ENCODE measurements at places on chromosomes 13 and 19.

- no peak for DNase-seq
Observed at GRCh38 chr19:7870571-7871436, 3.4 kb downstream of the PRR36 start.

- DNase-seq, result peak; percentile 43
Observed at GRCh38 chr19:47230054-47230920, 712 bp downstream of the BBC3 start.

- no peak for DNase-seq
Observed at GRCh38 chr19:49042177-49042576, 1.5 kb upstream of the CGB5 start.

DNA sequence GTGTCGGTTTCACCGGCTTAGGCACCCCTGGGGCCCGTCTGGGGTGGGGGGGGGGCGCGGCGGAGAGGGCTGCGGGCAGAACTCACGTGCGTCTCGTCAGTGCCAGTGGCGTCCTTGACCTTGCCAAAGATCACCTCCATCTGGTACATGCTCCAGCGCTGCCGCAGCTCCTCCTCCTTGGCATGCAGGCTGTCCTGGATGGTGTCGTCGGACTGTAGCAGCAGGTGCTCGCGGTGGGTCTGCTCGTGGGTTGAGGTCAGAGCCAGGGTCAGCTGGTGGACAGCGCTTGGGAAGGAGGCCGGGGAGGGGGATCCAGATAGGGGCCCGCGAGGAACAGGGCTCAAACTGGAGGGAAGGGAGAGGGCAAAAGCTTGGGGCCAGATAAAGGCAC, 4.7 kb upstream of the RGL3 start:
- DNase-seq, result no peak

DNA sequence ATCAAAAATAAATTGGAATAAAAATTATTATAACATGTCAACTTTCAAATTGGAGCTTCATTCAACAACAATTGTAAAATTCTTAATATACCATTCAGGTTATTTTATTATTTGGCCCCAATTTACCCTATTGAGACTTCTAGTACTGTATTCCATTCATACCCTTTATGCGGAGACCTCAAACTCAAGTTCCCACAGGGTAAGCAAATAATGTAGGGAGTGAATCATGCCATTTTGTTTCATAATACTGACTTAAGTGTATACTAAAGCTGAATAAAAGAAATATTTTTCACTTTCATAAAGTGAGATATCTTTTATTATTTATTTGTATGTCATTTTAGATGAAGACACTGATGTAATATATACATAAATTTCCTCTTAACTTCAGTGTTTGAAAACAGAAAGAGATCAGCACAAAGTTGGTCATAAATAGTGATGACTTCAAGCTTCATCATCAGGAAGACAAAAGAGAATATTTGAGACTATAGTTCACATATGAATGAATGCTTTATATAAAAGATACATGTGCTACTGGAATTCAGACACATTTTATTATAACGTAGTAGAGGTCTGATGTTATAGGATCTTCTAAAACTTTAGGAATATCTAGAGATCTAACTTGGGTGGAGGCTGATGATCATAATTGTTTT, 894.4 kb upstream of the PCDH9 start:
- no peak for DNase-seq

GRCh38 chr13:94342436-94343242, 136.8 kb downstream of the DCT start:
- no peak for DNase-seq

- no peak for DNase-seq
Observed at GRCh38 chr13:47481536-47481935, 519.5 kb downstream of the SUCLA2 start.

DNA sequence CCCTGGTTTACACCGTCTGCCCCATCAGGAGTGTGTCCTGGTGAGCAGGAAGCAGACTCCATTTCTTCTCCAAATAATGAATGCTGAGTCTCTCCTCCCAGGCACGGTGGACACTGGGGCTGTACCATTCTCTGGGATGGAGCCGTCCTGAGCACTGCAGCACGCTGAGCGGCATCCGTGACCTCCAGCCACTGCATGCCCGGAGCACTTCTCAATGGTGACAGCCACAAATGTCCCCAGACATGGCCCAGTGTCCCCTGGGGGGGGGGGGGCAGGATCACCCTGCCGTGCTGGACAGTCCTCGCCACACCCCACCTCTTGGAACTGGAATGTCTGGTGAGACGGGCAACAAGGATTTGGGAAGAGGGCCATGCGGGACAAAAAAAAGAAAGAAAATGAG, 37.4 kb downstream of the GNG7 start:
- DNase-seq, result no peak

DNA sequence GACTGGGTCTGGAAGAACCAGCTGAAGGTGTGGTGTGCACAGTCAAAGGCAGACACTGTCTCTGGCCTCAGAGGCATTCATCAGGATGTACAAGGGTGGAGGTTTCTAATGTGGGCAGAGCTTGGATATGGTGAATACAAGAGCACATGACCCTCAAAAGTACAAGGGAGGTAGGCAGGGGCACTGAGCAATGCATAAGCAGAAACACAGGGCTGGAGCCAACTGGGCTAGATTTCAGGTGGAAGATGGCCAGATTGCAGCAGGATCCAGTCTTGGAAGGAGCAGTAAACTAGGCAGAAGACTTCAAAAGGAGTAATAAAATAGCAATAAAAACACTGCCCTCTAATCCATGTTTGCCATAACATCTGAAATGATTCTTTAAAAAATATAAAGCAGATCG, 417.1 kb downstream of the OLFM4 start:
- no peak for DNase-seq

- DNase-seq, result no peak
Observed at GRCh38 chr13:20344836-20345490, 112.8 kb upstream of the GJB6 start.

- no peak for DNase-seq
Observed at GRCh38 chr13:39341251-39341650, 261.7 kb downstream of the LHFPL6 start.

GRCh38 chr13:79803989-79804388, 323.0 kb downstream of the NDFIP2 start:
- DNase-seq, result no peak

DNA sequence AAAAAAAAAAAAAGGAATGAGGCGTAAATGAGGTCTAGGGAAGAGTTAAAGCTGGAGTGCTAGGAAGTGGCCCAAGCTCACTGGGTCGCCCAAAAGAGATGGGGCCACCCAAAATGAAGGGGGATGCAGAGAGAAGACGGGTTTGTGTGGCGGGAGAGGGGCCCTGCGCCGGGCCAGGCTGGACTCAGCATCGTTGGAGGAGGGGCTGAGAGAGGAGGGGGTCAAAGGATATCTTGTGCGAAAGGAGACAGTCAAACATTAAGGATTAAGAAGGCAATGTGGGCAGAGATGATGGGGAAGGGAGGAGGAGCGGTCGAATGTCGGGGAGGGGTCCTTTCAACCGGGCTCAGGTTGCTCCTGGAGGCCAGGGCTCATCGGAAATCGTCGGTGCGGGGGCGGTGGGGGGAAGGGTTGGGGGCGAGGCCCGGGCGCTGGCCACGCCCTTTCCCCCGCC, 825 bp upstream of the CARM1 start:
- DNase-seq, result no peak

- no peak for DNase-seq
Observed at GRCh38 chr13:28964803-28965202, 144.7 kb downstream of the MTUS2 start.

DNA sequence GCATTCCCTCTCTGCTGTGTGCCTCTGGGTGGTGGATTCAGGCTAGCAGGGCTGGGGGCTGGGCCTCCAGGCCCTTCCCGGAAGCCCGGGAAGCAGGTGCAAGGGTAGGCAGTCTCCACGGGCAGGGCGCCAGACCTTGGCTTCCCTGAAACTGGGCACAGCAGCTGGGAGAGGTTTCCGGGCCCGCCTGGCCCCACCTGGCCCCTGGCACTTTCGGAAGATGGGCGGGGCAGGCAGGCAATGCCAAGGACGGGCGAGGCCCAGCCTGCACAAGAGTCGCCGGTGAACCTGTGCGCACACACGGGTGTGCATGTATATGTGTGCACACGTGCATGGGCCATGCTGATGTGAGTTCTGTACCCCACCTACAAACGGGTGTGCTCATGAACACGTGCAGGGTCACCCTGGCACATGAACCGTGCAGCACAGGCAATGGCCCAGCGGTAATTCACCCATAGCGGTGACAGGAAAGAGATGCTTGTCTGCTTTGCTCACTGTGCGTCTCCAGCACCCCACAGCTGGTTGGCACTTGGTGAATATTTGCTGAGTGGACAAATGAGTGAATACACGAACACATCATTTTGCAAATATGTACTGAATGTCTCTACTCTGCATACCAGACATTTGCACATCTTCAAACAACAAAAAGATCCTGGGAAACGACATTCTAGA, 15.3 kb downstream of the GADD45B start:
- no peak for DNase-seq

GRCh38 chr13:28045861-28046260, 54.5 kb downstream of the FLT3 start:
- no peak for DNase-seq

DNA sequence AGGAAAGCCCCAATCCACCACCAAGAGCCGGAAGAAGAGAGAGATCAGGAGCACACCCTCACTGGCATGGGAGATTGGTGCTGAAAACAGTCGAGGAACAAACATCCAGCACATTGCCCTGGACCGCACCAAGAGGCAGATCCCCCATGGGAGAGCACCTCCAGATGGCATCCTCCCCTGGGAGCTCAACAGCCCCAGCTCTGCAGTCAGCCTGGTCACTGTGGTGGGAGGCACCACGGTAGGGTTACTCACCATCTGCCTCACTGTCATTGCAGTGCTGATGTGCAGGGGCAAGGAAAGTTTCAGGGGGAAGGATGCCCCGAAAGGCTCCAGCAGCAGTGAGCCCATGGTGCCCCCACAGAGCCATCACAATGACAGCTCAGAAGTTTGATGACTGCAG, 110.2 kb downstream of the STOML3 start:
- no peak for DNase-seq

GRCh38 chr13:51518827-51519226, 65.4 kb upstream of the WDFY2 start:
- DNase-seq, result no peak

- DNase-seq, result no peak
Observed at GRCh38 chr13:86409466-86410241, 610.4 kb upstream of the SLITRK6 start.

- no peak for DNase-seq
Observed at GRCh38 chr13:77836423-77836822, 82.2 kb downstream of the EDNRB start.

DNA sequence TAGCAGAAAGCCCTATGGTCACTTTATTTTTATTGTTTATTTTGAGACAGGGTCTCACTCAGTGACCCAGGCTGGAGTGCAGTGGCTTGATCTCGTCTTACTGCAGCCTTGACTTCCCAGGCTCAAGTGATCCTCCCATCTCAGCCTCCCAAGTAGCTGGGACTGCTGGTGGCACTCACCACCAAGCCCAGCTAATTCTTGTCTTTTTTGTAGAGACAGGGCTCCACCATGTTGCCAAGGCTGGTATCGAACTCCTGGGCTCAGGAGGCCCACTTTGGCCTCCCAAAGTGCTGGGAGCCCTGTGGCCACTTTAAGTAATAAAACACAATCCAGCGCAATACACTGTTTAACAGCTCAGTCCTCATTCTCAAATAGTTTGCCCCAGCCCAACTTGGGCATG, 69.3 kb downstream of the NUFIP1 start:
- no peak for DNase-seq

- DNase-seq, result no peak
Observed at GRCh38 chr19:16445238-16446107, 26.3 kb downstream of the EPS15L1 start.

GRCh38 chr19:6457958-6458694, 1.5 kb downstream of the SLC25A23 start:
- DNase-seq, result no peak

DNA sequence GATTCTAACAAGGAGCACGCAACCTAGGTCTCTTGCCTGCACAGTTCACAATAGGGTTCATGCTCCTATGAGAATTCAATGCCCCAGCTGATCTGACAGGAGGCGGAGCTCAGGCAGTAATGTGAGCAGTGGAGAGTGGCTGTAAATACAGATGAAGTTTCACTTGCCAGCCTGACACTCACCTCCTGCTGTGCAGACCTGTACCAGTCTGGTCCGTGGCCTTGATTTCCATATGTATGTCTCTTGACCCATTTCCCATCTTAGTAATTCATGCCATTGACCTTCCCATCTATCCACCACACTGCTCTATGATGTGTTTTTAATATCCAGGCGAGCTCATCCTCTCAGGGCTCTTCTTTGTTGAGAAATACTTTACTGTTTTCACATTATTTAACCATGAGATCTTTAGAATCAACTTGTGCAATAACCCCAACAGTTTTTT, 95.2 kb downstream of the LRCH1 start:
- DNase-seq, result no peak

DNA sequence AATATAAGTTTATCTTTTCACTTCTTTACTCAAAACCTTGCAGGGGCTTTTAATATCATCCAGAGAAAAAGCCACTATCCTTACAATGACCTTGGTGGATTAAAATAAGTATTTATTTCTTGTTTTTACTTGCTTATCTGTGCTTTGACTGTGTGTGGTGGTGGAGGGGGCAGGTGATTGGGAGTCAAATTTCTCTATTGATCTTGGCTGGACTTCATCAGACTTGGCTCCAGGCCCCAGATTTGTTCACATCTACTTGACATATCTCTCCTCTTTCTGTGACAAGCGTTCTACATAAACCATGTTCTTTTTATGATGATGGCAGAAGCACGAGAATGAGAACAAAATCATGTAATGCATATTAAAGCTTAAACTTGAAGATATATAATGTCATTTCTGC, 670.8 kb downstream of the PCDH17 start:
- no peak for DNase-seq

DNA sequence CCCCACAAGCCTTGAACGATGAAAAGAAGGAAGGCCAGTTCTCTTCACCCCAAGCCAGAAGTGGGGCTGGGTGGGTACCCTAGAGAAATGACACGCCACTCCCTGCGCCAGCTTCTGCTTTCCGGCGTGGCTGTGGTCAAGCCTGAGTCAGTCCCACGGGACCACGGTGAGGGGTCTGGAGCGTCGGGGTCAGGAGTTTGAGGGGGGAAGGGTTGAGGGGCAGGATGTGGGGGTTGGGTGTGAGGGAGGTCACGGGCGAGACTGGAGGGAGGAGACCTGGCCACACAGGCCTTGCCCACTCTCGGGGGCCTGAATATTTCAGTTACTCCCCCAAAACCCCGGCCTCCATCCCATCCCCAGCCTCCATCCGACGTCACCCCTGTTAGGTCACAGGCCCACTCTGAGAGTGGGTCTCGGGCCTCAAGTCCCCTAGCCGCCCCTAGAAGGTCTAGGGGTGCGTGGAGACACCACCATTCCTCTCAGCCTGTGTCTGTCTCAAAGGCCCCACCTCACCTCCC, 500 bp upstream of the IFI30 start:
- DNase-seq, result no peak

All from midbrain (tissue), 1 donor.